Esophagus squamous epithelium (tissue), 5 donors: ENCODE measurements at places on chromosomes 11 and 22.

DNA sequence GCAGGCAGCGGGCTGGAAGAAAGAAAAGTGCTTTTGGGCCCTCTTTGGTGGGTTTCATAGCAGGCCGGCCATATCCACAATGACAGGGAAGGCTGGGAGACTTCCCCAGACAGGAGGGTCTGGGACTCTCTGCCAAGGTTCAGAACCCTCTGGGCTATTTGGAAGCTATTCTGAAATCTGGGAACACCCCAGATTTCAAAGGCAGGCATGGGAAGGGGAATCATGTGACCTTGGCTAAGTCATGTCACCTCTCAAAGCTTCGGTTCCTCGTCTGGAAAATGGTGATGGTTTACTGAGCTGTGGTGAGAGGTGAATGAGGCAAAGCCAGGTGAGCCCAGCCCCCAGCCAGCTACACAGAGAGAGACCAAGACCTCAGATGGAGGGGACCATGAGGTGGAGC, 4.6 kb downstream of the CASTOR1 start:
- no peak for DNase-seq

DNA sequence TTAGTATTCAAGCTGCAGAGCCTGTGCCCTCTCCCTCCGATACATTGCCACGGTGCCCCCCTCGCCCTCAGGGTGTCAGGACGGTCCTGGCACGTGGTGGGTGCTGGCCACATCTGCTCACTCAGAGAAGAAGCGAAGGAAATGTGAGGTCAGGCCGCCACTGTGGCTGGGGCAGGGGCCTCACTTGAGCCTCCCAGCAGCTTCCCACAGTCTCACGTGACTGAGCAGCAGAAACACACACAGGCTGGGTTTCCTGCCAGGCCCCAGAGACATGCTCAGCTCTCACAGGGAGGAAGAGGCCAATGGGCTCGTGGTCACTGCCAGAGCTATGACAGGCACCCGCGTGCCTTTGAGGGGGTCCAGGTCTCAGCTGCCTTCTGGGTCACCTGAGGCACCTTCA, 37.9 kb upstream of the PRR5 start:
- DNase-seq, result no peak

- DNase-seq, result no peak
These were observed 13.1 kb downstream of the IFT27 start for GRCh38 chr22:36762687-36763260.

DNA sequence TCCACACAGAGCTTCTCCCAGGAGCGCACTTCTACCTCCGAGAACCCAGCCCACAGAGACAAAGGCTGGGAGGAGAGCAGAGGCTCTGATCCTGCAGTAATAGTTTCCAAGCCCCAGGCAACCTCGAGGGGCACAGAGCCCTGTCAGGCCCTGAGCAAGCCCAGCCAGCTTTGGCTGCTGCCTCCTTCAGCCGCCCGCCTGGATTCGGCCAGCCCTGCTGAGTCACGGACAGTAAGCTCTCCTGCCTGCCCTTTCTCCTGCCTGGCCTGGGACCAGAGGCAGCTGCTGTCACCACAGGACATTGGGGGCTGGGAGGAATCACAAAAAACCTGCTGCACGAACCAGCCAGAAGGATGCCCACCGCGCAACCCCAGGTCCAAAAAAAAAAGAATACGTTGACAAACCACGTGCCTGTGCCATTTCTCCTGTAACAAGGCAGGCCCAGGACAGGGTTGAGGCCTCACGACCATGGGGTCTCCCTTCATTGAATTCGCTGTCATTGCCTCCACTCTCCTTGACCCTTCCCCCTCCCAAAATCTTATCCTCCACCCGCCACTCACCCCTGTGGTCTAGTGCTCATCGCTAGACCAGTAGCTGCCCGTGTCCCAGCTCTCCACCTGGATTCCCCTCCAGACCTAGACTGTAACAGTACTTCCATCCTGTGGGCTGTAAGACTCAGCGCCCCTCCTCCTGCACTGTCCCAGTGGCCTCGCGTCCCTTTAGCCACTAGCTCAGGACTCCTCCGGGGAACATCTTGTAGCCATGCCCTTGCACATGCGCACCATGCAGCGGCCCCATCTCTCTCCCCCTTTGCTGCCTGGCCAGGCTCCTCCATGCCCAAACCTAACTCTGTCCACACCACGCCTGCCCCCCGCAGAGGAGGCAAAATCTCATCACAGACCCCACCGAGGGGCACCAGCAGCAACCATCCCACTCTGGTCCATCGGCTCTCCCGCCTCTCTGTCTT, 7.4 kb upstream of the SLC22A12 start:
- DNase-seq, result no peak

- no peak for DNase-seq
These were observed 86.3 kb upstream of the BLID start for GRCh38 chr11:122202161-122202950.

DNA sequence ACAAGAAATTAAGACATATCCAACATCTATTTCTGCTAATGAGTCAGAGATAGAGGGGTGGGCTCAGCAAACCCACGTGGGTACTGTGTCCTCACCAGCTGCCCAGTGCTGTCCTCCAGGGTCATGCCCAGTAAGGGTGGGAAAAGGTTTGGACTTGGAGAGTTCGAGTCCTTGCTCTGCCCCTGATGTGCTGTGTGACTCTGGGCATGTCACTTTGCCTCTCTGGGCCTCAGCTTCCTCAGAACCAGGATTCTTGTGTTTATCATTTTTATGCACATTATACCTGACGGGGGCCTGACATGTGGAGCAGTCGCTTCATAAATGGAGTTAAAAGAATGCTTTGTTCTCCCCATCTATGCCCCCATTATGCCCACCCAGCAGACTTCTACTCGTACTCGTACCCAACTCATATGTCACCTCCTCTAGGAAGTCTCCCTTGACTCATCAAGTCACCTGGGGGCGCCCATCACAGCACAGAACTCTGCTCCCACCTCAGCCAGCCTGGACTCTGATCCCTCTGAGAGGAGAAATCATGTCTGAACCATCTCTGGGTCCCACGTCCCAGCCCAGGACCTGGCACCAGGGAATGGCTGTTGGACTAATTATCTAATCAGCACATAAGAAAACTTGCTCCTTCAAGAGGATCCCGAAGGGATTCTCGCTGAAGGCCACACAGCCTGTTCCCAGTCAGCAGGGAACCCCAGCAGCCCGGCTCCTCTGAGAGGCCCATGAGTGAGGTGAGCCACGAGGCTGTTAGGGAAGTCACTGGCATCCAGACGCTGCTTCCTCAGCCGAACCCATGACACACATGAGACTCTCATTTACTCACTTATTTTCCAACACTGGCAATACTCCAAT, 38.7 kb upstream of the TSKU start:
- DNase-seq, result no peak

DNA sequence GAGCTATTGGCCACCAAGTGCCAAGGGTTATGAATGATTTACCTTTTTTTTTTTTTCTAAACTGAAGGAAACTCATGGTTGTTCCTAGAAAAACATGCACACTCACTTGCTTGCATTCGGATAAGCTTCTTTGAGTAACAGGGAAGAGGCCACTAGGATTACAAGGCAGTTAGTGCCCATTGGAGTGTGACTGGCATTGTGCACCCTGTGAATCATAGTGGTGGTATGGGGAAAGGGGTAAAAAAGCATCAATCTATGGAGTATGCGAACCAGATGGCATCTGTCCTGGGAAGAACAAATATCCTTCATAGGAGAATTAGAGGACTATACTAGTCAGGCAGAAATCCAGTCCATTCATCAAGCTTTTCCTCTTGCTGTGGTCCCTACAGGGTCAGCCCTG, 24.2 kb downstream of the CD44 start:
- DNase-seq, result no peak

GRCh38 chr11:44798607-44798972, 71.8 kb downstream of the TSPAN18 start:
- DNase-seq, result no peak

DNA sequence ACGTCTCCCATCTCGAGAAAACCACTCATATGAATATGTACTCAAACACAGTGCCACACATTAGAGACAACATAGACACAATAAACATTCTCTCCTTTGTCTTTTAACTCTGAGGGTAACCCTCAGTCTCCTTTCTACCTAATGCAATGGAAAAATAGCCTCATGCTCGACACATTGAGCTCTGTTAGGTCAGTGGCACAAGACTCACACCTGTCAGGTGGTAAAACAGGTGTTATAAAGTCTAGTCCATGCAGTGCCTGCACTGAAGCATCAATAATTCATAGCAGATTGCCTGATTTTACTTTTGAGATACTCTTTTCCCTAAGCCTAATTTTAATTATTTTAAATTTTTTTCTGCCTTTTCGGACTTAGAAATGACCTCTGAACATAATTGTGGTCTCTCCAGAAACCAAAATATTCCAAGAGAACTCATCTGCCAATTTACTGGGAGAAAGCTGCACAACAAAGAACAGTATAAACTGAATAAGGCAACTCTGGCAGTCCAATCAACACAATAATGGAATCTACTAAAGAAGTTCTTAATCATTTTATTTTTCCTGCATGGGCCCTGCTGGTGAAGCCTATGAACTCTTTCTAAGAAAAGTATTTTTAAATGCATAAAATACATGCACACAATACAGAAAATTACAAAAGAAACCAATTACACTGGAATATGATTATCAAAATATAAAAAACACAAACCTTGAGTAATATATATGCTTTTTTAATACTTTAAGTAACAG, 9.9 kb downstream of the RDX start:
- no peak for DNase-seq
